Esophagus squamous epithelium (tissue), 5 donors: ENCODE measurements at places on chromosomes 16 and 17.

GRCh38 chr16:5467552-5467951 lies 370.0 kb upstream of the EEF2KMT start:
- DNase-seq, result no peak

GRCh38 chr17:9090641-9091096 lies 69.4 kb downstream of the NTN1 start:
- DNase-seq, result no peak

- no peak for DNase-seq
These were observed 9.3 kb upstream of the VPS4A start for GRCh38 chr16:69301861-69302260.

DNA sequence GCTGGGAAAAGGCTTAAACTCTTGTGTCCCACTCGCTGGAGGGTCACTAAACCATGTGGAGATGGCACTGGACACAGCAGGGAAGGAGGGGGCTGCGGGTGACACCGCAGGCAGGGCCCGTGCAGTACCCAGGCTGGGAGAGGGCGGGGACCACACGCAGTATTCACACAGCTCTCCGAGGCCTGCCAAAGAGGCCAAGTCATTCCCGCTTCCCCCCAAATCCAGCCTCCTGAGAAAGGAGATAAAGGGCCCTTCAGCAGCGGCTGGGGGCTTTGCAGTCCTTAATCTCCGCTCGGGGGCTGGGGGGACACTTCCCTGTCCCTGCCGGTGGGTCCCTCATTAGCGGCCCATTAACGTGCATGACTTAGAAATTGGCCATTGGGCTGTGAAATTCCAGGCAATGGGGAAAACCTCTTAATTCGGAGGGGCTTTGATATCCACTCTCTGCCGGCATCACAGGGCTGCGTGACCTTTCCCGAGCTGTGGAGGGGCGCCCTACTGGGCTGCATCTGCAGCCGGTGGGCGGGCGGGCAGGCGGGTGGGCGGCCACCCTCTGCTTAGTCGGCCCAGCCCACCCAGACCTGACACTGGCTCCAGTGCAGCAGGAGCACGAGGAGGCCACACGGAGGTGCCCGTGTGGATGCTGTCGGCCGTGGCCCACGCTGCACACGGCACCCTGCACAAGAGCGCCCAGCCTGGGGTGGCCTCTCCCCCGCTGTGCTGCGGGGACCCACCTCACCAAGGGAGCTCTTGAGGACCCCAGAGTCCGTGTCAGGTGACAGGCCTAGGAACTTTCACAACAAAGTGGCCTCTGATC lies 2.6 kb upstream of the SLC38A8 start:
- DNase-seq, result no peak

DNA sequence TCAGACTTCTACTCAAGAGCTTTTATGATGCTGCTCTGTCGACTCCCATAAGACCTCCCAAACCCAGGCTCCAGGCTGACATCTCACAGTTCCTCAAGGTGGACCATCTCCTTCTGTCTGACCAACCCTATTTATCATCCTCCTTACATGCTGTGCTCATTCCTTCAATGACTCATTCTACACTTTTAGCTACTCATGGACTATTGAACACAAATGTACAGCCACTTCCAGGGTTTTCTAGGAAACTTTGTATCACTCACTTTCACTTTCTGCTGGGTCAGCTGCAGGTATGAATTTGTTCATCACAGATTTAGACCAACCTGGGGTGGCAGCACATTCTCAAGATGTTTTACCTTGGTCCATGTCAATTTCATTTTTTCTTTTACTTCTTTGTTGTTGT lies 162.4 kb upstream of the FAM20A start:
- DNase-seq, result no peak
